ENCODE measurements at places on chromosomes 13 and 19.

DNA sequence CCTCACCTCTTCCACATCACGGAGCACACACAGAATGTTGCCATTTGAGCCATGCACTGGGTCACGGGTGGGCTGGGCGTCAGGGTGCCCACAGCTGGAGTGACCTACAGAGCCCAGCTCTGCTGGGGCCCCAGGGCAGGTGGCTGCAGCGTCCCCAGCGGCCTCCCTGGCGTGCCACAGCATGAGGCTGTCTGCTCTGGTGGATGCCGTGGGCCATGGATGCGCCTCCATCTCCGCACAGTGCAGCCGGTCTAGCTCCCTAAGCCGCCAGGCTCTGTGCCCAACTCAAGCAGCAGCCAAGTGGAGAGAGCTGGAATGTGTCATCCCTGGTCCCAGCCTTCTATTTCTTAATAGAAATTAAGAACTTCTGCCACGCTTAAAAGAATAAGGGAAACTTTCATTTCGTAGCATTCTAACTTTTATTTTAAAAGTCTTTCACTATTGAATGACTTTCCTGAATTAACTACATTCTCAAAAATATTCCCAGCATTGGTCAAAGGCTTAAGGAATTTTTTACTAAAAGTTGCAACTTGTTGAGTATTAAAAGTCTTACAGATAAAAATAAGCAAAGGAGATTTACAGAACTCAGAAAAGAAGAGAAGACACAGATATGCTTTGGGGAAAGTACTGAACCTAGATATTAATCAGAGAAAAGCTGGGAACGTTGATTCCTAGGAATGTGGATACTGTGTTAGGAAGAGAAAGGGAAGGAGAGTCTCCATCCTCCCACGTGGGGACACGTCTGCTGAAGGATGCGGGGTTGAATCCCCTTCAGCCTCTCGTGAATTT lies 59.3 kb downstream of the ATP11A start:
- no peak for DNase-seq

DNA sequence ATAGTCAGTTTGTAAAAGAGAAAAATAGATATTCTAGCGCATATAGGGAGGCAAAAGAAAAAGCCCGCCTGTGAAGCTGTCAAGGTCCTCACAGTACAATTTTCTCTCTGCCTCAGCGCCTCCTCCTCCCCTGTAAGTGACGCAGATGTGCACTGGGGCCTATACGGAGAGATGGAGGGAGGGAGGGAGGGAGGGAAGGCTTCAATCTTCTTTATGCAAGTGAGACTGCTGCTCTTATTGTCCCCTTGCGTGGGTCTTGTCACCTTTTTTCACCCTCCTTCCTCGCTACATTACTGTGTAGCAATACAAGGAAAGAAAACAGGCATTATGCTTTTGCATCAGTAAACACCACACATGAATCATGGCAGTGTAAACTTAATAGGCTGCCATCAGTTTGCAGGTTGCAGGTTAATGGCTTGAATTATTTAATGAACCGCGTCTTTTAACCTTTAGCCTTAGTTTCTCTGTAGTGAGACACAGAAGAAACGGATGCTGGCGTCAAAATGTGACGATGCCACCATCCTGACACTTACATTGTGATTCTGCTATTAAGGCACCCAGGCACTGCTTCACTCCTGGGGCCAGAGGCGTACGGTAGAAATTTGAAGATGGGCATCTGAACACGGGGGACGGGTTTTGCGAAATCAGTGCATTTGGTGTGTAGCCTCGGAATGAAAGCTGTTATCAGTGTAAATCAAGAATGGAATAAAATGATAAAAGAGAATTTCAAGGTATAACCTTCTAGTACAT lies at the start of gene KLHL1:
Gene KLHL1, minus strand, starts transcription at position 97 of the 750 bp plus-strand sequence. CDS start 753 bp downstream, outside the sequence.
- DNase-seq: no peak

DNA sequence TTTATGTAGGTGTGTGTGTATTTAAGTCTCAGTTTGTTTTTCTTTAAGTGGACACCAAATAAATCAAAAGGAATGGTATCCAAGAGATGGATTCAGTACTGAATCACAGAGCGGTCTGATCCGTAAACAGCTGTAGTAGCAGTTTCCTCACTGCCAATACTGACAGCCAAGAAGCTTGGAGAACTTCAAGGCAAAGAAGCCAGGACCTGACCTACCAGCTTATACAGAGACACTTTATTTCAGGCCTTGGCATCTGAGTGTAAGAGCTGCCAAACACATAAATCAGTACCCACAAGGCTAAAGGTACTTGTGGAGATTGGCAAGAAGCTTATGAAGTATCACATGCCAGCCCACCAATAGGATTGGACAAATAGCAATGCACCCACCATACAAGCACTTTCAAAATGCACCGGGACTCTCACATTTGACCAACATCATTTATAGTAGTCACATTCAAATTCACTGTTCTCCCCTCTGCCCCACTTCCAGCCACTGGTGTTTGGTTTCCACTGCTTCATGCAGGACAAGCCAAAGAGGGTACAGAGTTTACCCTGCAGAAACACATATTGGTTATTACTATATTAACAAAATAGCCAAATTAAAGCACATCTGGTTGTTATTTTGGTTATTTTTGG lies 357.9 kb downstream of the KLF12 start:
- DNase-seq: no peak

- no peak for DNase-seq
Measured at GRCh38 chr13:103517066-103517767, 451.0 kb upstream of the SLC10A2 start.

GRCh38 chr13:109160357-109160756 lies 530.9 kb downstream of the MYO16 start:
- no peak for DNase-seq

DNA sequence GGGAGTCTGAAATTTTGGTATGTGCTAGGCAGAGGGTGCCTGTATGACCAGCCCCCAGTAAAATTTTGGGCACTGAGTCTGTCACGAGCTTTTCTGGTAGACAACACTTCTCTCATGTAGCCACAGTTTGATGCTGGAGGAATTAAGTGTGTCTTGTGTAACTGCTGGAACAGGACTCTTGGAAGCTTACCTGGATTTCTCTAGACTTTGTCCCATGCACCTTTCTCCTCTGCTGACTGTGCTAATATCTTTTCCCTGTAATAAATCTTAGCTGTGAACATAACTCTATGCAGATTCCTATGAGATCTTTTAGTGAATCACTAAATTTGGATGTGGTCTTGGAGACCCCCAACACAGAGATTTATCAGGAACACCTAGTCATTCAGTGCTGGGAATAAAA lies 13.8 kb downstream of the RNF6 start:
- DNase-seq: no peak

- DNase-seq: no peak
Measured at GRCh38 chr13:27034678-27035111, 136.9 kb downstream of the USP12 start.

DNA sequence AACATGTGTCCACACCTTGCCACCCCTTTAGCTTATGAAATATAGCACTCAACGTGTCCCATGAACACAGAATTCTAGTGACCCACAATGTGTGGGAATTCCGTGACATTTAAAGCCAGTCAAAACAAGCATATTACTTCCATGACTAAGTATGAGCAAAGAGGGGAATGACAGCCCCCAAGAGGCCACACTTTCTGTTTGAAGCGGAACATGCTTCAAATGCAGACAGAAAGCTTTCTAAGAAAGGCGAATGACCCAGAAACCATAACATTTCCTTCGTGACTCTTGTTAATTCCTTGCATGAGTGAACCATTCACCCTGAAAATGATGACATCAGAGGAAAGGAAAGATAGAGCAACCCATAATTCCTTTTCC lies 122.0 kb upstream of the FNDC3A start:
- no peak for DNase-seq

GRCh38 chr13:30017880-30018279 lies 167.5 kb upstream of the UBL3 start:
- no peak for DNase-seq

DNA sequence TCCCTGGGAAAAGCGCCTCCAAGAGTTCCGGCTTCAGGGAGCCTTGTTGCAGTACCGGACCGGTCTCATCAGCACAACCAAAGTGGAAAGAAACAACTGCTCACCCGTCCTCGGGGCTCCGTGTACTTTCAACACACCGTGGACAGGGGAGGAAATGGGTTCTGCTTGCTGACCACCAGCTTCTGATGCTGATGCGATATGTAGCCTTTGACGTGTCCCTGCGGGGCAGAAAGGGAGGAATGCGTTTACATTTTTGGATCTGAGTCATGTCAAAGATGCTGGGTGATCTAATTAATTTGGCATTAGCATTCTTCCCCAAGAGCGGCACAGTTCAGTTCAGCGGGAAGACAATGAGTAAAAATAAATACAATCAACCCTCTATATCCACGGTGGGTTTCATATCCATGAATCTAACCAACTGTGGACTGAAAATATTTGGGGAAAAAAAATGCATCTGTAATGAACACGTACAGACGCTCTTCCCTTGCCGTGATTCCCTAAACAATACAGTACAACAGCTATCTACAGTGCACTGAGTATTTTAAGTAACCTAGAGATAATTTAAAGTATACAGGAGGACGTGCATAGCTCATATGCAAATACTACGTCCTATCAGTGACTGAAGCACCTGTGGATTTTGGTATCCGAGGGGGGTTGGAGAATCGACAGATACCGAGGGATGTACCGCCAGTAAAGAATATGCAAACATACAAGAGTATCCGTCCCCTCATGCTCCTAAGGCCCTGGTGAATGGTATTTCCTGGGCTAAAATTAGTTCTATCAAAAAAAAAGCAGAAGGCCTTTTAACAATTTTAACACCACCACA lies 19.8 kb downstream of the PROZ start:
- no peak for DNase-seq

DNA sequence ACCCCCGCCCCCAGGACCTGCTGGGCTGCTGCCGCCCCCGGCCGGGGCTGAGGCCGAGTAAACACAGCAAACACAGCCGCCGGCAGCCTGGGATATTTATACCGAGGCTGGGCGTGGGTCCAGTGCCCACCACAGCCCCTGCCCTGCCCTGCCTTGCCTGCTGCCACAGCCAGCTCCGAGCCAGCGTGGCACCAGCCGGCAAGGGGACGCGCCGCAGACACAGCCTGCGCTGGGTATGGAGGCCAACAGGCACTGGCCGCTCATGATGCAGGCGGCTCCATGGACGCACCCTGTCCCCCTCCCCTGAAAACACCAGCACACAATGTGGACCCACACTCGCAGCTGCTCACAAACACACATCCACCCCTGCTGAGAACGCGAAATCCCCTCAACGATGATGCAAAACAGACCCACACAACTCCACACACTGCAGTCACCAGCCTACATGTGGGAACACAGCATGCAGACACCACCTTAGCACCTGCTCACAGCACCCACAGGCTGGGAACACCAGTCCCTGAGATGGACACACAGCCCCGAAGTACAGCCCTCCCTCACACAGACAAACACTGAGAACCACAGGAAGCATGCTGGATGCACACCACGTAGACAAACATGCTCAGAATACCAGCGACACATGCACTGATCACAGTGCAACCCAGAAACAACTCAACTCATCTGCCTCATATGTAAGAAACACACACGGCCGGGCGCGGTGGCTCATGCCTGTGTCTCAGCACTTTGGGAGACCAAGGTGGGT lies 16.2 kb downstream of the CCDC97 start:
- DNase-seq: no peak

- no peak for DNase-seq
Measured at GRCh38 chr13:77789376-77789775, 91.9 kb downstream of the SLAIN1 start.

DNA sequence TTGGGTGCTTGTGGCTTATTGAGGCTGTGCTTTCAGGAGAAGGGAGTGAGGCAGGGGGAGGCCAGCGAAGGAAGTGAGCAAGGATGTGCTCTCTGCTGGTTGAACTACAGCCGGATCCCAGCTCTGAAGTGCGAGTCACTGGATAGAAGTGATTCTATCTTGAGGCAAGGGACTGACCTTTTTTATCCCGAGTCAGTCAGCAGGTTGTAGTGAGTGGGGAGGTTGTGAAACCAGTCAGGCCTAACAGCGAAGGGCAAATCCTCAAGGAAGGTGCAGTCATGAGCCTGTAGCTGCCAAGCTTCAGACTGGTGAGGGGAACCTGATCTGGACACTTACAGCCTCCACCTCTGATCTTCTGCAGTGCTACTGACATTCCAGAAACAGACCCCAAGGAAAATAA lies 18.6 kb downstream of the SCEL start:
- DNase-seq: no peak
